ENCODE measurements at places on chromosomes 4 and X.

DNA sequence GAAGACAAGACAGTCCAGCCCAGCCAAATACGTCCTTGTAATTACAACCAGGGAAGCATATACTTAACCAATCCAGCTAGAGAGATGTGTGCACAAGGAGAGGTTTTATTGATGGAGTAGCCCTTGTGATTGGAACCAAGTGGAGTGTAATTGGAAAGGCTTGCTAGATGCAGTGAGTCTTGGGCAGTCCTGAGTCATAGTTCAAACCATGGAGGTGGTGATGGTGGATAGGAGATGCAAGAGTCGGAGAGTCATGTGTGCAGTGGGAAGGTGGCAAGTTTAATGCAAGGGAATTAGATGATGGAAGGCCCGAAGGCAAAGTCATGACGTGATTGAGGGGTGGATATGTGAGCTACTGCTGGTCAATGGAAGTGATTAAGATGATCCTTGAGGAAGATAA is 63.7 kb downstream of the PHEX start:
- DNase-seq, result no peak

- DNase-seq, result no peak
Observed at GRCh38 chr4:67632492-67632891, 68.5 kb downstream of the UBA6 start.

DNA sequence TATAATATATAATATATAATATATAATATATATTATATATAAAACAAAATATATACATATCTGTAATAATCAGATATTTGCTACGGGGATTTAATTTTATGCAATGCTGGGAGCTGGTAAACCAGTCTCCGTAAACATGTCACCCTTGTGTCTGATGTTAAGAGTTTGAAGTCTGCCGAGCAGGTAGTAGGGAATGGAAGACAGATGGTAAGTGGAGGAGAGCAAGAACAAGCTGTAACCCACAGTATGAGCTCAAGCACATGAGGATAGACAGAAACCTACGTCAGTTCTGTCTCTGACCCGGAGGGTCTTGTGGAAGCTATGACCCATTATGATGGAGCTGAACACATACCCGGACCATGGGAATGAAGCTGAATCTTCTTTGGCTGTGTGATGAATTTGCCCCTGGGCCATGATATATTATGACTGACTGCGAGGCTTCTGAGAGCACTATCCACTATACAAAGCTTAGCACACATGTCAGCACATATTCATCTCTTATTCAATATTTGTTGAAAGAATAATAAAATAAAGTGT is 46.2 kb downstream of the TIGD2 start:
- no peak for DNase-seq

GRCh38 chrX:83008415-83008814 is 499.7 kb upstream of the POU3F4 start:
- DNase-seq, result peak; percentile 1

- DNase-seq, result no peak
Observed at GRCh38 chr4:183153190-183153916, 54.3 kb downstream of the WWC2 start.

DNA sequence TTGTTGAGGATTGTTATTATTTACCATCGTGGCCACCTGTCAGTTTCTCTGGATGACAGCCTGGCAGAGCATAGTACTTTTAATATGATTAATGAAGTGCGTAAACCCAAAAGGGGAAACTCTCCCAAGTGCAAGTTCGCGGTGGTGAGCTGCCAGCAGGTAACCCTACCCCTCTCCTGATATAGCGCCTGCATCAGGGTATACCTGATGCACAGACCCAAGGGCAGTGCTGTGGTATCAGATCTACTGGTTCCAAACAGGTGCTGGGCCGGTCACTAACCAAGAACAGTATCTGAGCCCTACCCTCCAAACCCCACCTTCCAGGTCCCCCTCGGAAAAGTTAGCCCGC is 1.6 kb downstream of the RNF150 start:
- DNase-seq, result no peak
